HFFc6 (cell line): ENCODE measurements at places on chromosomes 2 and 18. TPM values are rescaled to one million over a fixed set of nuclear protein-coding genes. Genes with fewer than 3 reads are reported as not detected.

The RAD51AP2 gene
- total RNA-seq = not detected in 2 replicates

The ATP8B1 gene
- 86.4 to 119 TPM (median 94.4 TPM) in 3 replicates for total RNA-seq

The THOC1 gene
- total RNA-seq = 11.7 to 16.6 TPM (median 16.0 TPM) in 3 replicates

The EML6 gene
- total RNA-seq = 0.05 to 0.41 TPM (median 0.27 TPM) in 3 replicates

The CAPN13 gene
- not detected in 2 replicates for total RNA-seq

The ZBTB7C gene
- total RNA-seq = not detected in 3 replicates

The GAREM2 gene
- not detected in 3 replicates for total RNA-seq

The KANSL1L gene
- total RNA-seq = 4.3 to 5.5 TPM (median 4.5 TPM) in 3 replicates

The HOXD10 gene
- total RNA-seq = 11.4 to 13.5 TPM (median 13.1 TPM) in 3 replicates

The MC4R gene
- total RNA-seq = not detected in 3 replicates

The POTEJ gene
- not detected in 3 replicates for total RNA-seq

The LCT gene
- not detected in 3 replicates for total RNA-seq

The ID2 gene
- 81.3 to 100.0 TPM (median 85.4 TPM) in 3 replicates for total RNA-seq

The NT5C1B gene
- not detected in 3 replicates for total RNA-seq

The MIB1 gene
- total RNA-seq = 30.7 TPM in 2 replicates

The ARHGAP15 gene
- not detected in 3 replicates for total RNA-seq

The TANK gene
- 28.9 to 39.1 TPM (median 30.0 TPM) in 3 replicates for total RNA-seq

The NOL4 gene
- not detected in 3 replicates for total RNA-seq

The CAB39 gene
- total RNA-seq = 45.3 to 57.9 TPM (median 50.0 TPM) in 3 replicates

The ATP6V1C2 gene
- not detected in 3 replicates for total RNA-seq

The CLIP4 gene
- total RNA-seq = 38.2 to 45.2 TPM (median 42.1 TPM) in 3 replicates

The RBBP8 gene
- 15.9 to 27.0 TPM (median 24.5 TPM) in 3 replicates for total RNA-seq

The CAD gene
- total RNA-seq = 34.0 to 46.6 TPM (median 37.9 TPM) in 3 replicates

The APCDD1 gene
- not detected in 3 replicates for total RNA-seq

The LIMS2 gene
- 47.8 to 59.6 TPM (median 57.5 TPM) in 3 replicates for total RNA-seq

The RAB31 gene
- 31.1 to 47.5 TPM (median 32.1 TPM) in 3 replicates for total RNA-seq

The EN1 gene
- total RNA-seq = not detected in 3 replicates

The TRAK2 gene
- total RNA-seq = 53.4 to 65.8 TPM (median 62.5 TPM) in 3 replicates

The SPHKAP gene
- total RNA-seq = 0.52 to 0.92 TPM (median 0.84 TPM) in 3 replicates

The GKN2 gene
- total RNA-seq = not detected in 3 replicates

The ACTR3 gene
- 548 to 602 TPM (median 591 TPM) in 3 replicates for total RNA-seq

The CYP27C1 gene
- total RNA-seq = 0.06 to 0.13 TPM in 2 of 3 replicates, not detected in the other

The STARD6 gene
- 0.37 TPM in 1 of 3 replicates, not detected in the others for total RNA-seq

The ALS2 gene
- total RNA-seq = 54.0 and 54.1 TPM in 2 replicates

The ALPG gene
- not detected in 3 replicates for total RNA-seq

The CDKL4 gene
- total RNA-seq = 0.18 to 0.93 TPM (median 0.37 TPM) in 3 replicates

The DUSP19 gene
- total RNA-seq = 2.1 to 2.6 TPM (median 2.4 TPM) in 3 replicates

The LAMA3 gene
- total RNA-seq = 0.60 and 1.5 TPM in 2 replicates

The PLGLB1 gene
- total RNA-seq = 0.39 TPM in 1 of 3 replicates, not detected in the others

The LINC00305 gene
- total RNA-seq = not detected in 3 replicates

The BMPR2 gene
- 54.9 to 56.1 TPM (median 55.7 TPM) in 3 replicates for total RNA-seq

The ACKR3 gene
- total RNA-seq = 0.18 TPM in 1 of 2 replicates, not detected in the other

The PLCL1 gene
- total RNA-seq = 0.09 to 0.10 TPM (median 0.10 TPM) in 3 replicates

The MARCHF7 gene
- total RNA-seq = 67.0 and 73.8 TPM in 2 replicates

The ECEL1 gene
- total RNA-seq = not detected in 3 replicates

The NPHP1 gene
- total RNA-seq = 5.4 and 6.7 TPM in 2 replicates

The GALNT14 gene
- 0.19 to 0.82 TPM (median 0.77 TPM) in 3 replicates for total RNA-seq

The ZNF804A gene
- total RNA-seq = 0.05 to 0.12 TPM in 2 of 3 replicates, not detected in the other

The DSC2 gene
- total RNA-seq = not detected in 3 replicates

The TMEM87B gene
- 38.0 and 45.1 TPM in 2 replicates for total RNA-seq

The SNTG2 gene
- total RNA-seq = not detected in 3 replicates

The NETO1 gene
- not detected in 3 replicates for total RNA-seq

The TUBB8B gene
- not detected in 3 replicates for total RNA-seq

The GDF7 gene
- 0.05 TPM in 1 of 3 replicates, not detected in the others for total RNA-seq

The PLA2R1 gene
- total RNA-seq = 3.4 to 6.1 TPM (median 5.1 TPM) in 3 replicates

The ACADL gene
- total RNA-seq = not detected in 3 replicates

The LYPD6B gene
- 19.9 to 91.5 TPM (median 72.6 TPM) in 3 replicates for total RNA-seq
